Esophagus mucosa (tissue), 1 donor: ENCODE measurements at places on chromosomes 2 and 18. TPM values are rescaled to one million over a fixed set of nuclear protein-coding genes. Genes with fewer than 3 reads are reported as not detected.

PPP1CB gene
- total RNA-seq, result 327 TPM

MYO7B gene
- total RNA-seq, result 0.04 TPM

TMEM247 gene
- not detected for total RNA-seq

RAD51AP2 gene
- total RNA-seq, result 0.16 TPM

- ATAC-seq, result no peak
Measured at GRCh38 chr2:3535467-3535793, 16.1 kb upstream of the ADI1 start.

GRCh38 chr2:96541398-96542152 lies 5.0 kb downstream of the ARID5A start:
- ATAC-seq, result no peak

DNA sequence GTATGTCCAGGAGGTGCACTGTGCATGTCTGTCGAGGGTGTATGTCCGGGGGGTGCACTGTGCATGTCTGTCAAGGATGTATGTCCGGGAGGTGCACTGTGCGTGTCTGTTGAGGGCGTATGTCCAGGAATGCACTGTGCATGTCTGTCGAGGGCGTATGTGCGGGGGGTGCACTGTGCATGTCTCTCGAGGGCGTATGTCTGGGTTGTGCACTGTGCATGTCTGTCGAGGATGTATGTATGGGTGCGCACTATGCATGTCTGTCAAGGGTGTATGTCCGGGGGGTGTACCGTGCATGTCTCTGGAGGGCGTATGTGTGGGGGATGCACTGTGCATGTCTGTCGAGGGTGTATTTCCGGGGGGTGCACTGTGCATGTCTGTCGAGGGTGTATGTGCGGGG lies 249.3 kb upstream of the MYT1L start:
- no peak for ATAC-seq

DNA sequence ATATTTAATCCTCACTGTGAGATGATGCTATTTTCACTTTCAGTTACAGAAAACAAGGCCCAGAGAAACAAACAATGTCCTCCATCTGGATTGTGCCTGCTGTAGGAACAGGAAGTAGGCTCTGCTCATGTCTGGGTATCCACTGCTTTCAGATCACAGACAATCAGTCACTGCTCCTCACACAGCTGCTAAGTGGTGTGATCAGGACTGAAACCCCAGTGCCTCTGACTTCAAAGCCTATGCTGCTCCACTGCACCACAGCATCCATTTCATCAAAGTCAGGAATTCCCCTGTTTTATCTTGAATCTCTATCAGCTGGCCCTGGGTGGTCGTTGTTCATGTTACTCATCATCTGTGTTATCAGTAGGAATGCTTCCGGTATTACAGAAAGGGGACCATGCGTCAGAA lies 303.8 kb upstream of the TRIB2 start:
- no peak for ATAC-seq
